Osteoblast (primary cell): ENCODE measurements at places on chromosomes 16 and 17. TPM values are rescaled to one million over a fixed set of nuclear protein-coding genes. Genes with fewer than 3 reads are reported as not detected.

The KRTAP1-5 gene
- 25.0 and 31.8 TPM in 2 replicates for total RNA-seq

- no peaks in the 10 kb centered on the region for H3K36me3 ChIP-seq
- no peaks in the 10 kb centered on the region for H3K27me3 ChIP-seq
- H3K4me3 ChIP-seq = no peak overlapping the region
- H3K27ac ChIP-seq = no peak overlapping the region
- DNase-seq = no peak
Measured at GRCh38 chr17:34652021-34652555, 72.7 kb downstream of the TMEM132E start.

The IST1 gene
- total RNA-seq = 213 and 229 TPM in 2 replicates

GRCh38 chr17:61862105-61862574, 1.2 kb downstream of the BRIP1 start:
- H3K27me3 ChIP-seq = no peaks in the 10 kb centered on the region
- H3K4me1 ChIP-seq = peaks cover 23% of the 10 kb centered on the region
- H3K36me3 ChIP-seq = peaks cover 1% of the 10 kb centered on the region

GRCh38 chr17:14113137-14113536, 43.8 kb downstream of the COX10 start:
- no peaks in the 10 kb centered on the region for H3K27me3 ChIP-seq
- DNase-seq = no peak
- H3K36me3 ChIP-seq = no peaks in the 10 kb centered on the region

The ZPBP2 gene
- total RNA-seq = not detected in 2 replicates

The EIF1 gene
- 94.5 and 101 TPM in 2 replicates for total RNA-seq

The CCDC200 gene
- total RNA-seq = not detected in 2 replicates
